HCEC 1CT (cell line): ENCODE measurements at places on chromosomes 1 and 21.

- peak; percentile 94 for DNase-seq
Observed at GRCh38 chr1:77511440-77511840, 171.0 kb downstream of the ZZZ3 start.

GRCh38 chr1:66462313-66462712, 71.6 kb upstream of the SGIP1 start:
- no peak for DNase-seq

GRCh38 chr1:180239145-180240096, 9.4 kb downstream of the LHX4 start:
- no peak for DNase-seq

DNA sequence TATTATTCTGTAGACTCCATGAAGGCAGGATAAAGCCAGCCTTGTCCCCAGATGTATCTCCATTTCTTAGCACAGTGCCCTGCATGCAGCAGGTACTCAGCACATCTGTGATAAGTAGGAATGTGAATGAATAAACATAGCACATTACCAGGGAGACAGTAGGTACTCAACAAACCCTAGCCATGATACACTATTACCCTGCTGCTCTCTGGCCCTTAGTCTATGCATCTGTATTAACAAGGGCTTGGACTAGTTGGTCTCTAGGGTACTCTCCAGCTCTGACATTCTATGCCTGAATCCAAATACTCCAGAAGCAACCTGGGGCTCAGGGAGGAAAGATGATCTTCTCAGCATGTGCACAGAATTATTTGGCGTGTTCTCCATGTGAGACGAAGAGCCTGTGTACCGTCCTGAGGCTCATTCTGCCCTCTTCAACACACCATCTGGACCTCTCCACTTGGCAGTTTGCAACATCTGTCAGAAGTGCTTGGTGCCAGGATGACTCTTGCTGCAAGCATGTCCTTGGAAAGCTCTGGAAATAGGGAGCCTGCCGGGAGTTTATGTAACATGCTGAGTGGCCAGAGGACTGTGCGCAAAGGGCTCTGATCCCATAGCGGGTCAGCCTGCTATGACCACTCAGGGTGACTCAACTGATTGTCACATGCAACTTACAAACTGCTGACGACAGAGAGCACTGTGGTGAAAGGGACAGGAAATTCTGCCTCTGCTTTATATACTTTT, 228.2 kb upstream of the USP24 start:
- DNase-seq: peak; percentile 99

DNA sequence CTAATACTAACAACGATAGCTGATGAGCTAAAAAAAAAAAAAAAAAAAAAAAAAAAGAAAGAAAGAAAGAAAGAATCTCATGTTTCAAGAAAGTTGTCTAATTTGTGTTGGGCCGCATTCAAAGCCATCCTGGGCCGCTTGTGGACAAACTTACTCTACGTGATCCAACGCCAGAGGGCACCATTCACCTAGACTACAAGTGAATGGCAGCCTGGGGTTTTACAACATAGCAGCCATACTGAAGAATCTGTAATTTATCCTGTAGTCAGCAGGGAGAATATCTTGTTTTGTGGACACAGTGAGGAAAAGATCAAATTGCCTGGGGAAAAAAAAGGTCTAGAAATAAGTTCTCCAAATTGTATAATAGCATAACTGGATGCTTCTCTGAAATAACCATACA, 47.0 kb downstream of the CYP2J2 start:
- peak; percentile 54 for DNase-seq

DNA sequence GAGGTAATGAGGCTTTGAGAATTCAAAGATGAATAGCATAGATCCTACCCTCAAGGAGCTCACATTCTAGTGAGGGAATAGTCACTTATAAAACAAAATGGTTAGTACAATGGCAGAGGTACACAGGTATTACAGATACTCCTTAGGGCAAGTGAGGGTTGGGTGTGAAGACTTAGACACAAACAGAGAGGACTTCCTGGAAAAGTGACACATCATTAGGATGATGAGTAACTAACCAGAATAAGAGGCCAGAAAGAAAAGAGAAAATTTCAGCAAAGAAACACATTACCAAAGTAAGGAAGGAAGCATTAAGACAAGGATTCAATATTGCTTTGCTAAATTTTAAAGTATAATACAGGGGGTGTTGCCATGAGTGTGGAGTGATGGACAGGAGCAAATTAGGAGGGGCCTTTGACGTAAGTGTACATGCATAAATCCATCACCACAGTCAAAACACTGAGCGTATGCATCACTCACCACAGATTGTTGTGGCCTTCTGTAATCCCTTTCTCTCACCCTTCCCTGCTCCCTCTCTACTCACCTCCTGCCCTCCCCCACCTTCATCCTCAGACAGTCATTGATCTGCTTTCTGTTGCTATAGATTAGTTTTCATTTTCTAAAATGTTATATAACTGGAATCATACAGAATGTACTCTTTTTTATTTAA, 7.9 kb downstream of the CD53 start:
- no peak for DNase-seq

DNA sequence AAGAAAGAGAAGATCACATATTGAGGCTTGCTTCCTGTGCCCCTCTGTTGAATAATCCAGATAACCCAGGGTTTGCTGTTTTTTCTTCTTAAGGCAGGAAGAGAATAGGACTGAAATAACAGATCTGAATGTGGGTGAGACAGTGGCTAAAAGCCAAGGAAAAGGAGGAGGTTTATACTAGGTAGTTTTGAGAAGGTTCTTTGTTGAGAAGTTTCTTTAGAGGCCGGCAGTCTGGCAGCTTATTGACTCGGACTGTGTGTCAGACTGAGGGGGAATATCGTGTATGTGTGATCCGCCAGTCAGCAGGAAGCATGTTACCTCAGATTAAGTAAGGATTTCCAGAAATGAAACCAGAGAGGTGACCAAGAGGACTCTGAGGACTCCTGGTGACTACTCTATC, 119.8 kb downstream of the PLA2G4A start:
- DNase-seq: no peak

GRCh38 chr1:228786361-228787129, 51.3 kb downstream of the RHOU start:
- no peak for DNase-seq

DNA sequence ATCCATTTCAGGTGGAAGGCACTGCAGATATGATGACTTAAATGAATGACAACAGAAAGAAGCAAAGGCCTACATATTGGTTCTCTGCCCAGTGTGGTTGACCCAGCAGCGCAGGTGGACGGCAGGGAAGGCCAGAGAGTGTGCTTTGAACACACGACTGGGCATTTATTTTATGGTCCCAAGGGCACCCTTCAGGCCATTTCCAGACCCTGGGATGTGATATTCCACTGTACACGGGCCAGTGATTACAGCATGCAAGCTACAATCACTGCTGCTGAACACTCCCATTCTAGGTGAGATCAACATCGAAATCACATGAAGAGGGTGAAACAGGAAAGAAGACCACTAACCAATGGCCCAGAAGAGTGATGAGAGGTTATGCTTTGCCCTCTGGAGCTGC, 33.8 kb downstream of the PCNX2 start:
- no peak for DNase-seq

- no peak for DNase-seq
Observed at GRCh38 chr21:28704746-28705145, 287.9 kb downstream of the LTN1 start.

DNA sequence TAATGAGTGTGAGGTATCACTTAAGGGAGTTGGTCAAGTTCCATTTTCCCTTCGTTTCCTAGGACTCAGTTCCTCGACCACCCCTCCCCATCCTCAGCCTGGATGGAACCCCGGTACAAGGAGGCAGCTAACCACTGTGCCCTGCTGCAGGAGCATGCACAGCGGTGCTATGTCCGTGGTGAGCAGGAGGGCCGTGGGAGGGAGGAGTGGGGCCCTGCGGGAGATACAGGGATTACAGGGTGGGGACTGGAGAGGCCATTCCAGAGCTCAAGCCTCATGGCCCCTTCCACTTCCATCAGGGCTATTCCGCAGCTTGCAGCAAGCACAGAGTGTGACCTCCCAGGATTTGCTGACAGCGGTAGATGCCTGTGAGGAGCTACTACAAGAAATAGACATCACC, 25.8 kb downstream of the HYI start:
- no peak for DNase-seq

- no peak for DNase-seq
Observed at GRCh38 chr1:99537886-99538617, 107.9 kb upstream of the PALMD start.

DNA sequence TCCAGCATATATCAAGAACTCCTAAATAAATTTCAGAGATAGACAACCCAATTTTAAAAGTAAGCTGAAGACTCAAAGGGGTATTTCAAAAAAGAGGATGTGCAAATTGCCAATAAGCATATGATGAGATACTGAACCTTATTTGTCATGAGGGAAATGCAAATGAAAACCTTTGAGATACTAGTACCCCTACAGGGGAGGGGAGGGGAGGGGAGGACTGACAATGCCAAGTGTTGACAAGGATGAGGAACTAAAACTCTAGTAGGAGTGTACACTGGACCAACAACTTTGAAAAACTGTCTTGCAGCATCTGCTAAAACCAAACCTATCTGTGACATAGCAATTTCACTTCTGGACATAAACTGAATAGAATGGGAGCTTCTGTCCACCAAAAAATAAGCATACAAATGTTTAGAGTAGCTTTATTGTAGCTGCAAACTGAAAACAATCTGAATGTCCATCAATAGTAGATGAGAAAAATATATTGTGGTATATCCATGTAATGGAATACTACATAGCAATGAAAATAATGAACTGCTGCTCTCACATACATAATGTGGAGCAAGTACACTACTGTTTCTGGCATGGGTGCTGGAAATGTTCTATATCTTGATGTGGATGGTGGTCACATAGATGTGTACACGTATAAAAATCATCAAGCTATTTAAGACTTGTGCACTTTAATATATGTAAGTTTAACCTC, 57.2 kb downstream of the CDK18 start:
- DNase-seq: no peak

DNA sequence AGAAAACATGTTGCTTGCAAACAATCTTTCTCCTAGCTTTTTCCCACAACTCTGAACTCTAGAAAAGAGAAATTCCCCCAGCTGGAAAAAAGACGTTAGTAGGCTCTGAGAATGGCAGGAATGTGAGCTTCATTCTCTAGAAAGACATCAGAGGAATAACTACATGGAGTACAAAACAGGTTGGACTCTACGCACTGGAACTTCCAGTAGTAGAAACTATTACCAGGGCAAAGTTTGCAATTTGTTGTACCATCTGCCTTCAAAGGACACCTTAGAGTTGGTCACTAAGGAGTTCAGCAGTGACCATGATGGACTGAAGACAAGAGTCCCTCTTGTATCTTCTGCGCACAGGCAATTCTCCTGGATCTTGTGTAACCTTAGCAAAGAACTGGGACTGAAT, 60.9 kb downstream of the SLC35D1 start:
- DNase-seq: no peak
